ENCODE measurements at places on chromosomes 3 and 15.

GRCh38 chr3:69890691-69891090 lies 108.8 kb upstream of the SAMMSON start:
- DNase-seq: no peak

- no peak for DNase-seq
These were observed 84.5 kb downstream of the COL6A6 start for GRCh38 chr3:130601442-130601971.

GRCh38 chr3:72597756-72598195 lies 250.5 kb downstream of the SHQ1 start:
- DNase-seq: no peak

DNA sequence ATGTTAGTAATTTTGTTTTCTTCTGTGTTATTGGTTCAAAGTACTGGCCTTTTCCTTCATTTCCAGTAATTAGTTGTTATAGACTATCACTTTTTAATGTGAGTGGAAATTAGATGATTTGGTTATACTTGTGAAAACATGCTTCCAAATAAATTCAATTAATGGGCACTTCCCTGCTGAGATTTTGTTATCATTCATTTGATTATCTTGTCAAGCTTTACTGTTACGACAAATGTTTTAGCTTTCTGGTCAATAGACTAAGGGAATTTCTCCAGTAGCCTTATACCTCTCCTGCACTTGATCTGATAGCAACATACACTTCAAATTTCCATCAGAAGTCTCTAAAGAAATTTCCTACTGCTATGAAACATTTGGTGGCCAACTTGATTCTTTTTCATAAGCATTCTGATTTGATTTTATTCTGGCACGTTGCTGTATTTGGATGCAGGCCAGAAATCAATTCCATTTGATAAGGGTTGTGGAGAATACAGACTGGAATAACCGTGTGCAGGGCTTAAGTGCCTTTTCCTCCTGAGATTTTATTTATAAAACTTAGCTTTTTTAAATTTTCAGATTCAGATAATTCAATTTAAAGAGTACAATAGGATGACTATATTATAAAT lies 573.8 kb upstream of the NAALADL2 start:
- DNase-seq: no peak
